Ascending aorta (tissue), 2 donors: ENCODE measurements at places on chromosomes 7 and 10.
A peak's percentile ranks its signal among the peaks of the same experiment; 100 is the strongest.

GRCh38 chr7:128093614-128094570 is 62.7 kb upstream of the LRRC4 start:
- H3K27me3 ChIP-seq = no peaks in the 10 kb centered on the region
- no peak overlapping the region for H3K4me3 ChIP-seq
- H3K27ac ChIP-seq = no peak overlapping the region
- no peaks in the 10 kb centered on the region for H3K4me1 ChIP-seq
- H3K36me3 ChIP-seq = peaks cover 73% of the 10 kb centered on the region
- DNase-seq = no peak

DNA sequence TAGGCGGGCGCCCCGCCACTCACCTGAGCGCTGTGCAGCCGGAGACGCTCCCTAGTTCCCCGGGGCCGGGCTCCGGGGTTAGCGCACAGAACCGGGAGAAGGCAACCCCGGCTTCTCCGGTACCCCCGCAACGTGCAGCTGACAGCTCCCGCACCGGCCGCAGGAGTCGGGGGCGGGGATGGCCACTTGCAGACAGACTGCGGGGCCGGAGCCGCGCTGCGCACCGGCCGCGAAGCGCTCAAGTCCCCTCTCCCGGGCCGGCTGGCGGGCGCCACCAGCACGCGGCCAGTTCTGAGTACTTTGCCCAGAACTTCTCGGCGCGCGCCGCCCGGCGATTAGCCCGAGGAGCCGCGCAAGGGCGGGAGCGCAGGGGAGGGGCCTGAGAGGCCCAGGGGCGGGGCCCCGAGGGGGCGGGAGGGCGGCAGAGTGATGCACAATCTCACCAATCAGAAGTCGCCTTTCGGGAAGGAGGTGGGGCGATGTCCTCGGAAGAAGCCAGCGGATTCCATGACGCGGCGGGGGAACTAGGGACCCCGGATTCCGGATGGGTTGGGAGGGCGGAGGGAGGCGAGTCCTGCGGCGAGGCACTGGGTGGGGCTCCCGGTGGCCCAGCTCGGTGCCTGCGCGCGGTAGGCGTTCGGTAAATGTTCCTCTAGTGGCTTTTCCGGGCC is at the start of gene OSBPL3:
TSS of gene OSBPL3 (minus strand) at position 316 of the 671 bp plus-strand sequence. CDS start 87,706 bp downstream, outside the sequence.
- peak; percentile 97 for DNase-seq
- peak within 1 kb of the TSS; percentile 66 for H3K27ac ChIP-seq
- H3K36me3 ChIP-seq = no peaks in the 10 kb centered on the region
- H3K4me1 ChIP-seq = no peaks in the 10 kb centered on the region
- H3K4me3 ChIP-seq = peak within 1 kb of the TSS; percentile 66

DNA sequence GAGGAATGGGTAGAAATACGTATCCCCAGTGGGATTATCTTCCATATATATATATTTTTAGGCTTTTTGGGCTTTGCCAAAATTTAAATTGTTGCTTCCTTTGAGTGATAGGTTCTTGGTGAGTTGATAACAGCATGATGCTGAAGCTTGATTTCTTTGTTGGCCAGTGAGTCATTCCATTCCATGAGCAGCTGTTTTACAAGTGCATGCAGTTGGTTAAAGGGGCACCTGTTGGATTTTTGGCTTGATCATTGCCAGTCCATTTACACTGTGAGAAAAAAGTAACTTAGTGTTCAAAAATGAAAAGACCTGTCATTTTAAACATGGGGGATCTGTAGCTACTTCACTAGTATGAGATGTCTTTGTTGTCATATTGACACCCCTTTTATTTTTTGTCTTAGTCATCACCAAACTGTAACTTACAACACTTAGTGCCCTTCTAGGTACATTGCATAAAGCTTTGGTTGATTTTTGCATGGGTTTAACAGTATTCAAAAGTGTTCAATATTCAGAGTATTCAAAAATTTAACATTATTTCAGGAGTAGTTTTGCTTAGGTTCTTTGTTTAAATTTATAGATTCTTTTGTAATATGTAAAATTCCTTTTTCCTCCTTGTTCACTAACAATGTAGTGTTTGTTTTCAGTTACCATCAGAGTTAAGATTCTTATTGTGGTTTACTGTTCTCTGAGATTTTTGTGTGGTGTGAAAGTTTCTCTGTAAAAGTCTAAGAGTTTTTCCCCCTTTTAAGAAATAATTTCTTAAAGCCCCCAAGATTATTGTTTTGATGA is 8.8 kb downstream of the AKAP9 start:
- no peak for DNase-seq
- no peaks in the 10 kb centered on the region for H3K36me3 ChIP-seq
- no peak overlapping the region for H3K27ac ChIP-seq
- H3K27me3 ChIP-seq = no peaks in the 10 kb centered on the region
- no peaks in the 10 kb centered on the region for H3K4me1 ChIP-seq
- no peak overlapping the region for H3K4me3 ChIP-seq

DNA sequence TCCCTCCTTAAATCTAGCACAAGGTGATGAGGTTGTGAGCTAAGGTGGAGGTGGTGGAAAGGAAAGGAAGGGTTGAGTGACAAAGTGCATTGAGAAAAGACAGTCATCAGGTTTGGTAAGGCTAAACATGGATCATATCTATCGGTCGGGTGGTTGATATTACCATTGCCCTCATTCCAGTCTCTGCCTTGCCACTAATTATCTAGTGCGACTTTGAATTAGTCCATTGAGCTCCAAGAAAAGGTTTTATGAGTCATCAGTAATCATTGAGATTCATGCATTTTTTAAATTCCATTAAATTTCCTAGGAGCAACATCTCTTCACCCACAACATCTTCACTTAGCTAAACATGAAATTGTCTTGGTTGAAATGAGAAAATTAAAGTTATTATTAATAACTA is 68.9 kb upstream of the FRMD4A start:
- no peak for DNase-seq
- no peaks in the 10 kb centered on the region for H3K27me3 ChIP-seq
- no peaks in the 10 kb centered on the region for H3K4me1 ChIP-seq
- no peak overlapping the region for H3K4me3 ChIP-seq
- H3K36me3 ChIP-seq = no peaks in the 10 kb centered on the region
- no peak overlapping the region for H3K27ac ChIP-seq

DNA sequence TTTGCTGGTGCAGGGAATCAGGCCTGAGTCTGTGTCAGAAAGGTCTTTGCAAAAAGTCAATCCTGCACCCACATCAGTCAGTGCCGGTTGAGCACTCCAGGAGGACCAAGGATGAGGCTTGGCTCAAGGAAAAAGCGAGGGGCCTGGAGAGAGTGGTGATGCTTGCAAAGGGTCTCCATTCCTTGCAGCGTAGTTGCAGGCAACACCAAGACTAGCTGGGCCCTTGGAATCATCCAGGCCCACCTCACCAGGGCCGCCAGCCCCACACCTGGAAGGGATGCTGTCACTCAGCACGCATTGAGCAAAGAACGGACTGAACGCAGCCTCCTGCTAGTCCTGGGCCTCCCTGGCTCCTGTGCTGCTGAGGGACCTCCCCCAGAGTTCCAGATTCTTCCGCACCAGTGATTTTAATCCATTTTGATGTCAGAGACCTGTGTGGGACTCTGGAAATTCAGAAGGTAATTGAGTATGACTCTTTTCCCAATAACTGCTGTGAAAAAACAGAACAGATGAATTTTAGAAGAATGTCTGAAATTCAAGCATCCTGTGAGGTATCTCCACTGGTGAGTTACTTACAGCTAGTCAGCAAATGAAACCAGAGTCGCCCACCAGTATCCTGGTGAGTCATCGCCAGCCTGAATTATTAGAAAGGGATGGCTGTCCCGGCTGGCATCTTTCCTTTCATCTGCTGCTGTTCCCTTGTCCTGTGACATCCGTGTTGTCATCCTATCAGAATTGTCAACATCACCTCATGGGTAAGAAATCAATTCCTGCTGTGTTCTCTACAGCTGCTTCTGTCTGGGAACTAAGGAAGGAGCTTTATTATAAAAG is 150.8 kb upstream of the NPS start:
- H3K27me3 ChIP-seq = no peaks in the 10 kb centered on the region
- no peaks in the 10 kb centered on the region for H3K36me3 ChIP-seq
- H3K4me3 ChIP-seq = no peak overlapping the region
- H3K4me1 ChIP-seq = peaks cover 4% of the 10 kb centered on the region

GRCh38 chr7:816751-817671 is 15.3 kb upstream of the SUN1 start:
- H3K4me3 ChIP-seq = peak overlapping the region; percentile 99
- H3K27ac ChIP-seq = peak overlapping the region; percentile 95
- DNase-seq = peak; percentile 65
- H3K36me3 ChIP-seq = no peaks in the 10 kb centered on the region

GRCh38 chr7:42289473-42289872 is 52.5 kb upstream of the GLI3 start:
- H3K4me3 ChIP-seq = no peak overlapping the region
- no peaks in the 10 kb centered on the region for H3K27me3 ChIP-seq
- no peak for DNase-seq
- no peaks in the 10 kb centered on the region for H3K4me1 ChIP-seq
- H3K27ac ChIP-seq = no peak overlapping the region
- H3K36me3 ChIP-seq = no peaks in the 10 kb centered on the region

DNA sequence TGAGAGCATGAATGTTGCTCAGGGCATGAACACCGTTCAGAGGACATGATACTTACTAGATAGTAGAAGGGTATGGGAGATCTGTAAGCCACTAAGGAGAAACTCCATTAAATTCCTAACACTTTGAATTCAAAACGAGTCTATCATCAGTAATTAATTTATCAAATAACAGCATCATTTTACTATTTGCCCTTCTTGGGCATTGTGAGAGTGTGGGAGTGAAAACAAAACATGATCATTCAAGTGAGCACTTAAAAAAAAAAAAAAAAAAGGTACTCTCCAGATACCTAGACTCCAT is 20.5 kb upstream of the ASB15 start:
- H3K27ac ChIP-seq = no peak overlapping the region
- H3K27me3 ChIP-seq = no peaks in the 10 kb centered on the region
- DNase-seq = no peak
- no peak overlapping the region for H3K4me3 ChIP-seq

DNA sequence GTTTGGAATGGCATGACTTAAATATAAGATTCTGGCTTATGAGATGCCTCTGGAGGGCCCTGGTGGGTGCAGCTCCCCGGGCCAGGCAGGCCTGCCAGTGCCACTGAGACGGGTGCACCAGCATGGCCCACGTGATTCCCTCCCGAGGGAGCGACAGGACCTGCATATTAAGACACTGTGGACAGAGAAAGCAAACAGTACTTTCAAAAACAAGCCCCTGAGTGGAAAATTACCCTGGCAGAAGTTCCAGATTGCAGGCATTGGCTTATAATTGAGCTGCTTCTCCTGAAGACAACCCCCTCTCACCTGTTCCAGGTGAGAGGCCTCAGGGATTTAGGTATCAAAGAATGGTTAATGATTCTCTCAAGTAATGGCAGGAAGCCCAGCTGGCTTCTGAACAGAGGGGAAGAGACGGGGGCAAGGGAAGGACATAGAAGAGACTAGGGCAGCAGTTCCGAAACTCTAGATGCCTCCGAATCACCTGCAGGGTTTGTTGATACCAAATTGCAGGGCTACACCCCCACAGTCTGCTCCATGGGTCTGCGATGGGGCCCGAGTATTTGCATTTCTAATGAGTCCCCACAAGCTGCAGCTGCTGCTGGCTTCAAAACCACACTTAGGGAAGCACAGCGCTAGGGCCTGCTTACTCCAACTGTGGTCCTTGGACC is 66.0 kb upstream of the DOCK1 start:
- no peaks in the 10 kb centered on the region for H3K36me3 ChIP-seq
- no peak overlapping the region for H3K4me3 ChIP-seq
- no peak overlapping the region for H3K27ac ChIP-seq
- H3K4me1 ChIP-seq = no peaks in the 10 kb centered on the region

DNA sequence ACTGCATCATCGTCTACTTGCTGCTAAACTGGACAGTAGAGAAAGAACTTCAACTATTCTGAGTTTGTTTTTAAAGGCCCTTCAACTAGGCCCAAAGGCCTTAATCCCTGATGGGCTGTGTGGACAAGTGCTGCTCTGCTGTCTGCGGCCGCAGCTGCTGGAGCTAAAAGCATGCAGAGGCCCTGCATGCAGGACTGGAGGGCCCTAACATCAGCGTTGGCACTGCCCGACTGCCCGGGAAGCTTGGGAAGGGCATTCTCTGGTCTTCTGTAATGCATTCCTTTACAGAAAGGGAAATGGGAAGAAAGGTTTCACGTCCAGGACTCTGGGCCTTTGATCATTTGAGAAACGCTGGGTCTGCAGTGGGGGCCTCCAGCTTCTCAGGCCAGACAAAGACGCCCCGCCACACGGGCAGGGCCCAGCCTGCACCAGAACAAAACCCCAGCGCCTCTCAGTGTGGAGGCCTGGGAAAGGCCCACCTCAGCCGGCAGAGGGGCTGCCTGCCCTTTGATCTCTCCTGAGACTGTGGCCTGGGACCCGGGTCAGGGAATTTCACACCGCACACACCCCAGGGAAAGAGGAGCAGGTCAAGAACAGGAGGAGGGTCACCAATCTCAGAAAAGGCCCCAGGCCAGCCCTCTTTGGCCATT is 229.3 kb downstream of the DNAJB6 start:
- no peaks in the 10 kb centered on the region for H3K27me3 ChIP-seq
- H3K4me3 ChIP-seq = no peak overlapping the region
- no peaks in the 10 kb centered on the region for H3K36me3 ChIP-seq
- H3K27ac ChIP-seq = no peak overlapping the region

GRCh38 chr10:122504610-122504950 is 43.2 kb downstream of the HTRA1 start:
- H3K4me3 ChIP-seq = no peak overlapping the region
- peak; percentile 91 for DNase-seq
- H3K27ac ChIP-seq = peak overlapping the region; percentile 75
- no peaks in the 10 kb centered on the region for H3K27me3 ChIP-seq
- H3K36me3 ChIP-seq = peaks cover 25% of the 10 kb centered on the region

GRCh38 chr7:74032191-74032490 is 4.2 kb downstream of the ELN start:
- H3K36me3 ChIP-seq = peaks cover 45% of the 10 kb centered on the region
- H3K27ac ChIP-seq = peak overlapping the region; percentile 93
- H3K27me3 ChIP-seq = no peaks in the 10 kb centered on the region
- peaks cover 30% of the 10 kb centered on the region for H3K4me1 ChIP-seq
- peak overlapping the region; percentile 83 for H3K4me3 ChIP-seq

DNA sequence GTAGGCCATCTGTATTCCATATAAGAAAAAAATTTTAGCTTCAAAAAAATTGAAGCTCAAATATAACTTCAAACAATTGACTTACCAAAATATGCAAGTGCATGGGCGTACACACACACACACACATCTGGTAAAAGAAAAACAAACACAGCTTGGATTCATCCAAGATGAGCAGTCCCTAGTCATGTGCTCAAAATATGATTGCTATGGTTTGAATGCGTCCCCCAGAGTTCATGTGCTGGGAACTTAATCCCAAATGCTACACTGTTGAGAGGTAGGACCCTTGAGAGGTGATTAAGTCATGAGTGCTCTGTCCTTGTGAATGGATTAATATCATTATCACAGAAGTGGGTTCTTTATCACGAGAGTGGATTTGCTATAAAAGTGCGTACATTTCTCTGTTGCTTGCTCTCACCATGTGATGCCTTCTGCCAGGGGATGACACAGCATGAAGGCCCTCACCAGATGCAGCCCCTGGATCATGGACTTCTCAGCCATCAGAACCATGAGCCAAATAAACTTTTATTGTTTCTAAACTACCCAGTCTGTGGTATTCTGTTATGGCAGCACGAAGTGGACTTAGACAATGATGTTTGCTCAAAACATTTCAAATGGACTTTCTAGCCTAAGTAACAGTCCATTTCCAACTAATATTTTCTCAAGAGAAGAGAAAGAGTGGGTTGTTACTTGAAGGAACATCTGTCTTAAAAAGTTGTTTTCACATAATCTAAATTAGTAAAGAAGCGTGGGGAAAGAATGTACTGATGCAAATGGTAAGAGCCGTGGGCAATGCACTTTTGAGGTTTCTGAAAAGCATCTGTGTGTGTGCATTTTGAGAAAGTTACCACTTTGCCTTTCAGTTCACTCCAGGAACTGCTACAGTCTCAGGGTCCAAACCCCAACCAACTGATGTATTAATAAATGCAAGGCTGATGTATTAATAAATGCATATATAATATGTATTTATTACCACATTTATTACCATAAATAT is 15.1 kb upstream of the SVIL start:
- peak overlapping the region; percentile 15 for H3K27ac ChIP-seq
- H3K27me3 ChIP-seq = no peaks in the 10 kb centered on the region
- H3K4me1 ChIP-seq = peaks cover 10% of the 10 kb centered on the region
- DNase-seq = no peak
- H3K36me3 ChIP-seq = no peaks in the 10 kb centered on the region
- no peak overlapping the region for H3K4me3 ChIP-seq
